ENCODE measurements at places on chromosomes 2 and 18. TPM values are rescaled to one million over a fixed set of nuclear protein-coding genes. Genes with fewer than 3 reads are reported as not detected.
A peak's percentile ranks its signal among the peaks of the same experiment; 100 is the strongest.

GRCh38 chr2:37283207-37283606, 41.4 kb downstream of the PRKD3 start:
- no peaks in the 10 kb centered on the region for H3K27me3 ChIP-seq
- no peak overlapping the region for H3K4me3 ChIP-seq
- H3K27ac ChIP-seq = no peak overlapping the region
- peaks cover 18% of the 10 kb centered on the region for H3K4me1 ChIP-seq
- H3K36me3 ChIP-seq = no peaks in the 10 kb centered on the region

DNA sequence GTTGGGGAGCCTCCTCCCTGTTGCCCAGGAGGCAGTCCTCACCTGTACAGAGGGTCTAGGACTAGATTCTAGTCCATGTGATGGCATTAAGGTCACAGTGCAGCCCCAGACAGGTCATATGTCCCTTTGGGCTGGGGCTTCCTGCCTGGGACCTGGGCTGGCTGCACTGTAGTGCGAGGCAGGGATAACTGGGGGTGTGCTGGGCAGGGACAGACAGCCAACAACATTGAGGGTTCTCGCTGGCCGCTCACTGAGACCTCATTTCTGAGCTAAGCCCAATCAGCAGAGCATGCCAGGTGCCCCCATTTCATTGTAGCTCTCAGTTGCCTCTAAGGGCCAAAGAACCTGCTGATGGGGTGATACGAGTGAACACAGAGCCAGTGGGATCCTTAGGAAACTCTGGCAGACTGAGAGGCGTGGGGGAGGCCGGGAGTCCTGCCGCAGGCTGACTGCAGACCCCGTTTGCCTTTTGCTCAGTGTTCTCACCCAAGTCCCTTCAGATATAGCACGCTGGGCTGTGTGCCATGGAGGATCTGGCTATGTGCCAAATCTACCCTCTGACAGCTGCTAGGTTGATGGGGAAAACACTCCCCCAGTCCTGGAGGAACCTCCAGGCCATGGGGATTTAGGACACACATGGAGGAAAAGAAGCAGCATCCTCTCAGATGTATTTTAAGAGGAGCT, 51.9 kb downstream of the DYSF start:
- no peaks in the 10 kb centered on the region for H3K27me3 ChIP-seq
- no peak overlapping the region for H3K4me3 ChIP-seq
- H3K4me1 ChIP-seq = peaks cover 8% of the 10 kb centered on the region
- no peak overlapping the region for H3K27ac ChIP-seq

Gene CACNB4
- total RNA-seq = 4.4 TPM

DNA sequence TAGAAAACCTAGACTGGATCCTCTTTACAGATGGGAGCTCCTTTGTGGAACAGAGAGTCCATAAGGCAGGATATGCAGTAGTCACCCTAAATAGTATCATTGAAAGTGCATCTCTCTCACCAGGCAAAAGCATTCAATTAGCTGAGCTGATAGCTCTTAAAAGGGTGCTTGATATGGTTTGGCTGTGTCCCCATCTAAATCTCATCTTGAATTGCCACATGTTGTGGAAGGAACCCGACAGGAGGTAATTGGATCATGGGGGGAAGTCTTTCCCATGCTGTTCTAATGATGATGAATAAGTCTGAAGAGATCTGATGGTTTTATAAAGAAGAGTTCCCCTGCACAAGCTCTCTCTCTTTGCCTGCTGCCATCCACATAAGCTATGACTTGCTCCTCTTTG, 96.2 kb upstream of the RMP24 start:
- no peak overlapping the region for H3K27ac ChIP-seq
- DNase-seq = no peak
- H3K36me3 ChIP-seq = no peaks in the 10 kb centered on the region
- H3K4me1 ChIP-seq = no peaks in the 10 kb centered on the region

GRCh38 chr2:28695245-28695647, 56.4 kb upstream of the PPP1CB start:
- H3K36me3 ChIP-seq = no peaks in the 10 kb centered on the region
- DNase-seq = no peak
- H3K27ac ChIP-seq = no peak overlapping the region
- no peaks in the 10 kb centered on the region for H3K27me3 ChIP-seq

DNA sequence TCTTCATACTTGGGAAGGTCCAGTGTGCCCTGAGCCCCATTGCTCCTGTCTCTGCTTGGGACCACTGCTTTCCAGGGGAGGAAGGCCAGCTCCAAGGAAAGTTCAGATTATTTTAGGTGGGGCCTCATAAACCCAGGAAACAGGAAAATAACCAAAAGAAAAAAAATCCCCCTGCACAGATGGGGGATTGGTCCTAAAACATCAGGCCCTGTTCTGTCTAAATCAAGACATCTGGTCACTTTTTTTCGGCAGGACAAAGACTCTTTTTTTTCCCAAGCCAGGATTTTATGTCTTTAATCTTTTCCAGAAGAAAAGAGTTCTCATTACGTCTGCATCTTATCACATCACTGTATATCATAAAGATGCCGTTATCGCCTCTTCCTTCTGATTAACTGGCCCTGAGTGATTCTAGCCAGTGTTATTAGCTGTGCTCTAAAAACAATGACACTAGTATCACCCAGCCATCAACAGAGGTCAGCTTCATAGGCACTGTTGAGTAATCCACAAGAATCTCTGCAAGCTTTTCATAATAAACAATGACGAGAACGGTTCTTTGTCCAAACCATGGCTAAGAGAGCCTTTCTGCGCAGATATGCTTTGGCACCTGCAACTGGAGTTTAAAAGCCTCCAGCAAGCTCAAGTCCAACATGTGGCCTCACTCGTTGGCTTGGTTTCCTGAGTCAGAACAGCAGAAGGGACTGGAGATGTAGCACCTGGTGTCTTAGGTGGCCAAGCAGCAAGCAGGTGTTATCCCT, 138.2 kb downstream of the VAPA start:
- DNase-seq = peak; percentile 96
- no peak overlapping the region for H3K4me3 ChIP-seq
- H3K4me1 ChIP-seq = peaks cover 40% of the 10 kb centered on the region

DNA sequence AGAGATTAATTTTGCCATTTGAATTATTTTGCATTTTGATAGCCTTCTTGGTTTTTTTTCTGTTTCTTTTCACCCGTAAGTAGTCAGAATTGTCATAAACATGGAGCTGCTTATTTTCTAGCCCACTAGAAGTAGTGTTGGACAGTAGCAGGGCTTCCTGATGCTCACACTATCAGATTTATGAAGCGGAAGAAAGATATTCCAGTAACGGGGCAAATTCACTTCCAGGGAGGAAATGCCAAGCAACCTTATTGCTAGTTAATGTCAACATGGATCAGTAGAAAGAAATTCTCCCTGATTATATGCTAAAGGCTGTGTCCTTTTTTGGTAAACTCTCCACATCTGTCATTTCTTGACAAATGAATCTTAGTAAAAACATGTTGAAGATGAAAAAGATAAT, 19.2 kb upstream of the ADAM23 start:
- H3K4me1 ChIP-seq = no peaks in the 10 kb centered on the region
- H3K36me3 ChIP-seq = no peaks in the 10 kb centered on the region
- H3K4me3 ChIP-seq = no peak overlapping the region
- DNase-seq = no peak
- no peak overlapping the region for H3K27ac ChIP-seq

GRCh38 chr2:232900811-232901735, 31.0 kb downstream of the SNORC start:
- H3K4me1 ChIP-seq = no peaks in the 10 kb centered on the region
- H3K36me3 ChIP-seq = no peaks in the 10 kb centered on the region
- no peak overlapping the region for H3K4me3 ChIP-seq
- H3K27me3 ChIP-seq = no peaks in the 10 kb centered on the region
- no peak overlapping the region for H3K27ac ChIP-seq

DNA sequence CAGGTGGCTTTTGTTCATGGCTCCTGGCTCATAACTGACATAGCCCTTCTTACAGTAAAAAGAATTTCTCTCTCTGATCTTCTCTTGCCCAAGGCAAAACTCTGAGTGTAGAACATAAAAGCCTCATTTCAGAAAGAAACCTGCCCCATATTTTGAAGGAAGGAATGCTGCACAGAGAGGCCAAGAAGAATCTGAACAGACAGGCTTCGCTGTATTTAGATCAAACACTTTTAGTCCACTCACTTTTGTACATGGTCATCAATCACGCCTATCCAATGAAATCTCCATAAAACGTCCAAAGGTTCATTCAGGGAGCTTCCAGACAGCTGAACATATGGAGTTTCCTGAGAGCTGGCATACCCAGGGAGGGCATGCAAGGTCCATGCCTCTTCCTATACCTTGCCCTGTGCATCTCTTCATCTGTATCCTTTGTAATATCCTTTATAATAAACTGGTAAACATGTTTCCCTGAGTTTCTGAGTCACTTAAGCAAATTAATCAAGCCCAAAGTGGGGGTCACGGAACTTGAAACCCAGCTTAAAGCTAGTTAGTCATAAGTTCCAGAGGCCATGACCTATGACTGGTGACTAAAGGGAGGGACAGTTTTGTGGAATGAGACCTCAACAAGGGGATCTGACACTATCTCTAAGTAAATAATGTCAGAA, 62.5 kb upstream of the TMEM247 start:
- H3K36me3 ChIP-seq = no peaks in the 10 kb centered on the region
- H3K27me3 ChIP-seq = no peaks in the 10 kb centered on the region
- no peak for DNase-seq
- H3K27ac ChIP-seq = no peak overlapping the region
- H3K4me3 ChIP-seq = no peak overlapping the region

Gene ALPI
- total RNA-seq = not detected

- DNase-seq = no peak
- no peaks in the 10 kb centered on the region for H3K27me3 ChIP-seq
- H3K4me1 ChIP-seq = no peaks in the 10 kb centered on the region
- H3K4me3 ChIP-seq = no peak overlapping the region
- no peak overlapping the region for H3K27ac ChIP-seq
Measured at GRCh38 chr18:980586-980985, 75.9 kb downstream of the ADCYAP1 start.

DNA sequence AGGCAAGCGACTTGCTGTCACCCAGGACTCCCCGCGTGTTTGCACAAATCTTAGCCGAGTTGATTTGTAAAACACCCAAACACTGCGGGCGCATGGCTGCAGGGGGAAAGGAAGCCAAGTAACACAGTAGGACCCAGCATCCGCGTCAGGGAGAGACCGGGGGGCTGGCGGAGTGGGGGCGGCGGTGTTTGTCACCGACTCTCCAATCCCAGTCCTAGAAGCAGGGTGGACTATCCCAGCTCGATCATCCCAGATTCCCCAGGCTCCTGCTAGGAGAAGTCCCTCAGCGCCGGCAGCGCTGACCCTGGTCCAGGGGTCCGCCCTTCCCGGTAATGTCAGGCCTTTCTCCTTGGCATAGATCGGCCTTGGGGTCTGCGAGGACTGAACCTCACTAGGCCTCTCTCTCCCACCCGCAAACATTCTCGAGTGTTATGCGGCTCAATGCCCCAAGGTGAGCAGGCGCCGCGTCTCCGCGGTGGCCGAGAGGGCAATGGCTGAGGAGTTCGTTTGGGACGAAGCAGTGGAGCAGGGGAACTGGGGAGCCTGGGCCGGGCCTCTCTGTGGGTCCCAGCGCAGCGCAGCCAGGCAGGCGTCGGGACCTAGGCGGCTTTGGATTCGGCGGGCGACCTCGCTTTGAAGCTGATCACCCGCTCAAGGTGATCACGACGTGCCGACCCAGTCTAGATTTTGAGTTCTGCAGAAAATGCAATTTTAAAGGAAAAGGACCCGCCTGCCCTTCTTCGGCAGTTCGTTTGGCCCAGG, 1.5 kb upstream of the GDF7 start:
- H3K4me3 ChIP-seq = peak overlapping the region; percentile 53
- peaks cover 25% of the 10 kb centered on the region for H3K4me1 ChIP-seq
- peak overlapping the region; percentile 75 for H3K27ac ChIP-seq
- peaks cover 89% of the 10 kb centered on the region for H3K27me3 ChIP-seq
- no peak for DNase-seq

Gene FABP1
- not detected for total RNA-seq

GRCh38 chr2:74835831-74836674, 2.1 kb downstream of the HK2 start:
- no peak for DNase-seq
- peak overlapping the region; percentile 48 for H3K4me3 ChIP-seq
- H3K27me3 ChIP-seq = peaks cover 29% of the 10 kb centered on the region
- H3K27ac ChIP-seq = no peak overlapping the region

Gene FMNL2
- total RNA-seq = 24.6 TPM

Gene HYCC2
- 13.6 TPM for total RNA-seq
